ENCODE measurements at places on chromosomes 4 and X.

GRCh38 chr4:173990126-173990868 lies 293.2 kb downstream of the FBXO8 start:
- DNase-seq, result no peak

DNA sequence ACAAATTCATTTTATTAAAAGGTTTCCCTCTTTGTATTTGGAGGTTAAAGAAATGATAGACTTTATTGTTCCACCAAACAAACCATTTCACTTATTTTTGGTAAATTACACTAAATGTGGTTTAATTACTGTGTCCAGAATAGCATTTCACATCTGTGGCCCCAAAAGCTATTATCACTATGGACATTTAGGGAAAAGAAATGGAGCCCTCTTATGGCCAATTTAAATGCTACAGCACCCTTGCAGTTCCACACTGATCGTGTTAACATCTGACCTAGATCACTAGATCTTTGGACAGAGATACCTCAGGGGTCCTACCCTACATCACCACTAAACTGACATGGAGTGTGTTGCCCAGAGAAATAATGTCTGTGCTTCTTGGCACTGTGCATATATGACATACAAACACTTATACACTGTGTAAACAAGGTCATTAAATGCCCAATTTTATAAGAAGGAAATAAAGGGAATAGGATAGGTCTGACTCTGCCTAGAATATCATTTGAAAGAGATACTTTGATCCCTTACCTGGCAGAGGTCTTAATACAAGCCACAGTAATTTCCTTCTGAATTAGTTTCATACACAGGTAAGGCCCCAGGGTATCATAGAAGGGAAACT lies 163.9 kb downstream of the KDR start:
- DNase-seq, result no peak

DNA sequence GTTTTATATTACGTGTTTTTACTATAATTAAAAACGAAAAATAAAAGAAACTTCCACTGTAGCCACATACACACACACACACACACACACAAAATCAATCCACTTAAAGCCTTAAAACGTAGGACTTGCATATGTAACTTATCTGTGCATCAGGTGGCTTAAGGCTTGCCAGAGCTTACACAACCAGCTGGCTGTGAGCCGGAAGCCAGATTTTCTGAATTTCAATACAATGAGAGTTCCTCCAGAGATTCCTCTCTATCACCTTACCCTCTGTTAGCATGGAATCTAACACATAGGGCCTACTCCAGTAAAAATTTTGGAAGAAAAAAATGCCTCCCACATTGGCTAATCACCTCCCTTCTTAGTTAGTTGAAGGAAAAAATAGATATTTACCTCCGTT lies 27.9 kb upstream of the SLITRK4 start:
- no peak for DNase-seq

- DNase-seq, result no peak
These were observed 54.6 kb upstream of the CITED1 start for GRCh38 chrX:72360326-72360725.
